ENCODE measurements at places on chromosomes 11 and 22.

GRCh38 chr11:47258317-47258902, 614 bp downstream of the NR1H3 start:
- DNase-seq = no peak

GRCh38 chr11:59706518-59707285, 6.9 kb downstream of the OR10V1 start:
- DNase-seq = no peak

- no peak for DNase-seq
Observed at GRCh38 chr11:122743949-122744348, 88.4 kb downstream of the UBASH3B start.

DNA sequence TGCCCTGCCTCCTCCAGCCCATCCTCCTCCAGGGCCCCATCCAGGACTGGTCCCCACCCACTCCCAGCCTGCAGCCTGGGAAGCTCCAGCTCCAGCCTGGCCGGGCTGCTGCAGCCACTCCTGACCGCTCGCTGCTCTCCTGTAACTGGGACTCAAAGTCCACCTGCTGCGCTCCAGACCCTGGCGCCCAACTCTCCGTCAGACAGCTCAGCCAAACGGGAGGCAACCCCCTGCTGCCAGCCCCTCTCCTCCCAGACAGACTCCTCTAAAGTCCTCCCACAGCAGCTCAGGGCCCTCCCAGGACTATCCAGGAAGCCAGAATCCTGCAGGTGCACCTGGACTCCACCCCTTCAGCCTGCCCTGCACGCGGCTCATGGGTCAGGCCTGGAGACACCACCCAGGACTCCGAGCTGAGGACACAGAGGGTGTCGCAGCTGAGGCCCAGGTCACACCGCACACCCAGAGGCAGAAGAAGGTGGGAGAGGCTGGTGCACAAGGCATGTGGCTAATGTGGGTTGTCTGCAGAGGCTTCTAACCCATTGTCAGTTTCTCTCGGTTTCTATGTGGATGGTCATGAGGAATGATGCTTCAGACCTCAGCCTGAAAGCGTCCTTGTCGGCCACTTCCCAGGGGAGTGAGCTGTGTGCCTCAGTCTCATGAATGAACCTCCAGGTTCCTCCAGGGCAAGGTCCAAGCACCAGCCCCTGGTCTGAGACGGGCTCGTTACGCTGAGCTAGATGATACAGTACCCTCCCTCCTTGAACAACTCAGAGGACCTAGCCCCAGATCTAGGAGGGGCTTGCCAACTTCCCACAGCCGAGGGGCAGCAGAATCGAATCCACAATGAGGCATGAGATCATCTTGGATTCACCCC, 1514.8 kb downstream of the TBC1D22A start:
- no peak for DNase-seq

GRCh38 chr11:56916587-56916986, 72.1 kb upstream of the OR5AK2 start:
- no peak for DNase-seq

GRCh38 chr11:29251738-29252137, 765.1 kb downstream of the KCNA4 start:
- no peak for DNase-seq

GRCh38 chr22:44050766-44051355, 26.8 kb downstream of the PARVB start:
- DNase-seq = no peak

DNA sequence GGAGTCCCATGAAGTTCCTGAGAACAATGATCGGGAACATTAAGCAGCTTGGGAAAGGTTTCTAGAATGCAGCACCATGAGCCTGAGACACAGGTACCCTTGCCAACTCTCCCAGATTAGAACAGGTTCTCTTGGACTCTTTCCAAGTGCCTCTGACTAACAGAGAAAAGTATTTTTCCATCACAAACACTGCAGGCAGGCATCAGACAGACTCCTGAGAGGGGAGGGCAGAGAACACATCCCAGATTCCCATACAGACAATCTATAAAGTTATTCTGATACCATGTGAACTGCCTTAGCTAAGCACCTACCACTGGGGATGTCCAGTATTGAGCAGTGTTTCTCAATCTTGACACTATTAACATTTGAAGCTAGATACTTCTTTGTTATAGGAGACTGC, 27.3 kb downstream of the SERGEF start:
- no peak for DNase-seq

GRCh38 chr11:91984033-91984584, 240.5 kb upstream of the FAT3 start:
- no peak for DNase-seq

- DNase-seq = no peak
Observed at GRCh38 chr11:115166820-115167219, 337.4 kb downstream of the CADM1 start.

DNA sequence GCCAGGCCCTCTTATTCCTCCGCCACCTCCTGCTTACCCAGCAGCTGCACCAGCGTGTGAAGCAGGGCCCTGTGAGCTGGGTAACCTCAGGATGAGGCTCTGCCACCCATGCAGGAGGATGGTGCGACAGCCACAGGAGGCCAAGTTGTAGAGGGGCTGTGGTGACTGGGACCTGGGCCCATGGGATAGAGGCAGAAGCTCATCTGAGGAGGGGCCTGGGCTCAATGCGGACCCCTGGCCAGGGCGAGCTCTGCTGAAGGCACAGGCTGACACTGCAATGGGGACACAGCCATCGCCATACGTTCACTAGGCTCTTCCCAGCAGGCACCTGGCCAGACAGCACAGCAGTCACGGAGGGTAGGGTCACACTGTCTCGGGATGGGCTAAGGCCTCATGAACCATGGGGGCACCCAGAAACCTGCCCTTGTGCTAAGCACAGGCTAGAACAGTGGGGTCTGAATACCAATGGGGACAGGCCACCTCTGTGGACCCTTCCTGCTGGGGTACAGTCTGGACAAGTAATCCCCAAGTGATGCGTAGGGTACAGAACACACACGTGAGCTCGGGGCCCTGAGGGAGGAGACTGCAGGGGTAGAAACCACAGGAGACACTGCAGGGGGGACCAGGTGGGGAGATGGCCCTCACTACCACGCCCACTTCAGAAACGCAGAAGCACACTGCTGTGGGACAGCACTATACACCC, 35.3 kb downstream of the GNB1L start:
- DNase-seq = no peak

DNA sequence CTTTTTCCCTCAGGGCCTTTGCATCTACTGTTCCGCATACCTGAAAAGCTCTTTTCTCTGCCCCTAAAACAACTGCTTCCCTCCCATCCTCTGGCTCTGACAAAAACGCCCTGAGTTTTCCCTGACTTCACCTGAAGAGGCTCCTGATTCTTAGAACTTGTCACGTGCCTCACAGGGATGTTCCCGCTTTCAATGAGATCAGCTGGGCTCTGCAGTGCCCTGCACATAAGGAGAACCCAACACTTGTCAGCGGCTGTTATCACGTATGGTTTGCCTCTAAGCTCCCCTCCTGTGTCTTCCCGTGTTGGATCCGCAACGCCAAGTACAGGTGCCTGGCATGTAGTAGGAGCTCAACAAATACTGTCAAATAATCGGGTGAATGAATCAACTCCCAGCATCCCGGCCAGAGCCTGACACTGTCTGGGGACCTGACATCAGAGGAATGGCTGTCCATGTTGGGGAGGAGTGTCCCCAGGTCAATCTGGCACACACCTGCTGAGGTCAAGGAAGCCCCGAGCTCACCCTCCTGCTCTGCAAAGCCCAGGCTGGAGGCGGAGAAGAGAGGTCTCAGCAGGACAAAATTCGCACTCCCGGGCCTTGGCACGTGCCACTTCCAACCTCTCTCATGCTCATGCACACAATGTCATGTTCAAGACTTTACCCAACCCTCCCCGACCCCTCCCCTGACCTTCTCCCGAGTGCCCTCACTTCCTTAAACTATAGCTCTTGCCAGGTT, 4.2 kb upstream of the GRK2 start:
- no peak for DNase-seq

GRCh38 chr11:7080900-7081299, 7.9 kb upstream of the RBMXL2 start:
- DNase-seq = no peak

- DNase-seq = peak; percentile 73
Observed at GRCh38 chr11:128630367-128631230, 43.2 kb upstream of the ETS1 start.

DNA sequence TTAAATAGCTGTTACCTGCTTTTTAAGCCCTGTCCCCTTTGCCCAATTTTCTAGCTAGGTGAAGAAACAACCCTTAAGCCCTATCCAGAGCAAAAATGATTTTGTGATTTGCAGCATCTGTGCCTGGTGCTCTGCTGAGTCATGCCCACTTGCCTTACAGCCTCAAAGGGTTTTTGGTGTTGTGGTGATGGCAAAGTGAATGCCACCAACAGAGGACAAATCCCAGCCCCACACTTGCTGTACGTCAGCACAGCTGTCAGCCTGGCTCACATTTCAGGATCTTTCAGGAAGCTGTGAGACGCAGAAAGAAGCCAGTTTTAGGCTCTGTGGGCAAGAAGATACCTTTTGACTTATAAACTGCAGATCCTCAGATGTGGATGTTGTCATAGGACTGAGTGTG, 401.7 kb downstream of the TENM4 start:
- no peak for DNase-seq

DNA sequence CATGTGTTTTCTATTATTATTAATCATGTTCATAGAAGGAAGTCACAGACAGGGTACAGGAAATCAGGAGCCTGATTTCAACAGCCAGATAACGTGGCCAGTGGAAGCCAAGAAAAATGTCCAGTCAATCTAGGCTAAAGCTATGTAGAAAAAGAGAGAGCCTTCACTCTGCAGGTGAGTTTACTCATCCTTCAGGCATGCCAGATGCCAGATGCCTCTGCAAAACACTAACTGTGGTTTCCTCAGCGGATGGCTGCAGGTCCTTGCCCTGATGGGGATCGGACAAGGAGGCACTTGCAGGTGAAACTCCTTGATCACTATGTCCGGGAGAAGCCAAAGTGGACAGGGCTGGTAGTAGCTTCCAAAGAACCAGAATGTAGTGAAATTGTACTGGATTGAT, 962.3 kb upstream of the RAG2 start:
- no peak for DNase-seq

- no peak for DNase-seq
Observed at GRCh38 chr11:76656050-76656531, 14.5 kb downstream of the LRRC32 start.

- no peak for DNase-seq
Observed at GRCh38 chr11:24592360-24592759, 95.5 kb downstream of the LUZP2 start.

- no peak for DNase-seq
Observed at GRCh38 chr22:35598396-35598710, 18.8 kb downstream of the MB start.

DNA sequence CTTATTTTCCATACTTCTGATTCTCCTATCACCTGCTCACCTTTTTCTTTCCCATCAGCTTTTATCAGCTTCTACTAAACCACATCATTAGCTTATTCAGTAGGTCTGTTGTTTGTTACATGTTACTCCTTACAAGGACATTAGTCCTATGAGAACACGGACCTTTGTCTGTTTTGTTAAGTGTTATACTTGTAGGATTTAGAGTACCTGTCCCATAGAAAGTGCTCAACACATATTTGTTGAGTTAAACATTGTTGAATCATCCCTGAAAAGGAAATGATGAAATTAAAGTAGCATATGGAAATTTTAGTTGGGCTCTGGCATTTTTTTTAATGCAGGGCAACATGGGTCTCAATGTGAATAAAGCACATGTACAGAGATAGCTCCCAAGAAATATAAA, 222.1 kb upstream of the CARD18 start:
- no peak for DNase-seq

- no peak for DNase-seq
Observed at GRCh38 chr22:26922806-26923205, 265.4 kb downstream of the MIAT start.

DNA sequence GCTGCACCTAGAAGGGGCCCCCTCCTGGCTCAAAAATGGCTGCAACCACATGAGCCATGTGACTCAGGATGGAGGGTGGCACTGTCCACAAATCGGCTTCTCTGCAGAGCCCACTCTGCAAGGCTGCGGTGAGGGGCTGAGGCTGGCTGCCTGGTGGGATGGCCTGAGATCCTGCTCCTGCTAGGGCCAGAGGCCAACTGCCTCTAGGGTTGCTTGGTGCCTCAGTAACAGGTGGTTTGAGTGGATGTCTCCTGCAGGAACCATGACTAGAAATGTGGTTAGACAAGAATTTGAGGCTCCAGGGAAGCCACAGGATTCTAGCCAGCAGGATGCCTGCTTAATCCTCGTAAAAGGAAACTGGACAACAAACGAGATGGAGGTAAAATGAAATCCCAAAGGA, 17.1 kb downstream of the PATZ1 start:
- DNase-seq = no peak

DNA sequence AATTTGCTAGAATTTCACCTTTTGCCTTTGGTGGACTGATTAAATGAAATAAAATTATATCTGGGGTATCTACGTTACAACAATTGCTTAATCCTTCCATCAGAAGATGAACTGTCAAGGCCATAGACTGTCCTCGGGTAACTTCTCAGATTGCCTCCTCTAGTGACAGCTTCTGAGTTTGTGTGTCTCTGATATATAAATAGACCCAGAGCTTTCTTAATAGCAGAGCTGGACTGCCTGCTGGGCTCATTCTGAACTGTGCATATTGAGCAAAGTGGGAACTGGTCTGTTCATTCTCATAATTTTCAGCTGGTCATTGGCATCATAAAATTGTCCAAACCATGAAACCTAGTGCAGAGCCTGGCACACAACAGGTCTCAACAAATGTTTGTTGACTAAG, 99.1 kb upstream of the GRAMD1B start:
- no peak for DNase-seq

- DNase-seq = no peak
Observed at GRCh38 chr11:42674436-42674835, 637.4 kb upstream of the API5 start.

DNA sequence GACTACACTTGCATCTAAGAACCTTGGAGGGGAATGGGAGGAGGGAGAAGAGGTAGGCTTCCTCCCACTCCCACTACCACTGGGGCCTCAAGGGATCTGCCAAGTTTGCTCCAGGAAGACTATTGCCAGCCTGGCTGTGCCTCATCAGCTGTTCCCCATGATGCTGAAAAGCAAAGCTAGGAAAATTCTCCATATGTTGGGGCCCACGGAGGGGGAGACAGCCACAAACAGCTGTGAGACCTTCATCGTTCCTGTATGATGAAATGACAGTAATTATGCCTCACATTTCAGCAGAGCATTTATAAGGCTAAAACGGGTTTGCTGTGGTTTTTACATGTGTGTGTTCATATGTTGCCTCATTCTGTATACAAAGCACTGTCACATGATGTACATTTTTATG, 6.7 kb downstream of the DSCAML1 start:
- no peak for DNase-seq

All from NCI-H1048 (cell line).